ENCODE measurements at places on chromosomes 12 and 14.

DNA sequence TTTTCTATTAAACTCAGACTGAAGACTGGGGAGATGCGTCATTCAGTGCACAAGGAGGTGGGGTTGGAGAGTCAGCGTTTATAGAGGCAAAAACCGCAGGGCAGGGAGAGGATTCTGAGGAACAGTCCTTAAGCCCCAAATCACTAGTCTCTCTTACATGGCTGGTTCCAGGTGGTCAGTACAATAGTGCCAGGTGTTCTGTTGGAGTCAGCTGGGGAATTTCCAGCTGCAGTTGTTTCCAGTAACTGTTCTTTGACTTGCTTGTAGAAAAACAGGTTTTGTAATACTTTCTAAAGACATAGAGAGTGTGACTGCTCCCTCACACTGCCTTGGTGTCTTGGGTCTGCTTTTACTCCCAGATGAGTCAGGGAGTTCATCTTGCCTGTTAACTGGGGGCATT is 192.2 kb downstream of the TMTC3 start:
- DNase-seq: peak; percentile 50

DNA sequence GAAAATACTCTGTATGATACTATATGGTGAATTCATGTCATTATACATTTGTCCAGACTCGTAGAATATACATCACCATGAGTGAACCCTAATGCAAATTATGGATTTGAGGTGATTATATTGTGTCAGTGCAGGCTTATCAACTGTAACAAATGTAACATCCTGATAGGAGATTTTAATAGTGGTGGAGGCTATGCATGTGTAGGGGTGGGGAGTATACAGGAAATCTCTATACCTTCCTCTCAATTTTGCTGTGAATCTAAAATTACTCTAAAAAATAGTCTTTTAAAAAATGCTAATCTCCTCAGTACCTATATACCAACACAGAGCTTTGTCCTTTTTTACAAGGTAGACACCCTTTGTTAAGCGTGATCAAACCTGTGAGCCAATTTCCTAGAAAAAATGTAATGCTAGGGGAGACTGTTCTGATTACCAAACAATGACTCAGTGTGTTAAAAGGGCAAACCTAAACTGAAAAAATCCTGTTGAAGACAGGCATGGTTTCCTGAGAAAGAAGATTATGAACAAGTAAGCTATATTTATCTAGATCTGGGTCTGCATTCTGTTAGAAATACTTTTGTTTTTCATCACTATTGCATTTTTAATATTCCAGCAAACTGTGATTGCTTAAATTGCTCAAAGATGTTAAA is 170.9 kb downstream of the DUSP6 start:
- DNase-seq: no peak

DNA sequence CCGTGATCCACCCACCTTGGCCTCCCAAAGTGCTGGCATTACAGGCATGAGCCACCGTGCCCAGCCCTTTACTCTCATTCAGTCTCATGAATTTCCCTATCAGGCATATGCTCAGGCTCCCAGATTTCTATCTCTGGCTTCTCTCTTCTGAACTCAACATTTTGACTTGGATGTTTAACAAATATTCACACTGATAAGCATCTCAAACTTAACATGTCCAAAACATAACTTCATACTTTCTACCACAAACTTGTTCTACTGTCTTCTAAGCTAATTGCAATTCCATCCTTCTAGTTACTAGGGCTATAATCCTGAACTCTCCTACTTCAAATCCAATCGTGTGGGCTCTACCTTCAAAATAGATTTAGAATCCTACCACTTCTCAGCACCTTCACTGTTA is 73.9 kb upstream of the PAWR start:
- no peak for DNase-seq

GRCh38 chr14:20035938-20036337 is at the start of gene OR4K13:
Gene OR4K13, minus strand, starts transcription at chr14:20036038. Its CDS starts 1,280 bp downstream, at chr14:20034758.
- no peak for DNase-seq

DNA sequence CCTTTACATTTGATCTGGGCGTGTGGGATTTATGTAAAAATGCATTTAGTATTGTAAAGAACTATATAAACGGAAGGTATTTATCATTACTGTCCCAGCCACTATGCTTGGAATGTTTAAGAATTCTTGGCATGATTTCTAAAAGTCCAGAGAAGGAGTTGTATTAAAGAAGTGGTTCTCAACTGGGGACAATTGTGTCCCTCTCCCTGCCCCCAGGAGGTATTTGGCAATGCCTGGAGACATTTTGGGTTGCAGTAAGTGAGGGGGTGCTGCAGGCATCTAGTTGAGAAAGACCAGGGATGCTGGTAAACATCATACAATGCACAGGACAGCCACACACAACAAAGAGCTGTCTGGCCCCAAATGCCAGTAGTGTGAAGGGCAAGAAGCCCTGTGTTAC is 7.2 kb downstream of the SLC38A1 start:
- DNase-seq: no peak

- no peak for DNase-seq
Observed at GRCh38 chr12:108949976-108950375, 70.1 kb downstream of the DAO start.

GRCh38 chr12:20268771-20269170 is 99.6 kb upstream of the PDE3A start:
- DNase-seq: no peak

- DNase-seq: no peak
Observed at GRCh38 chr14:72945356-72946027, 19.2 kb downstream of the DCAF4 start.

DNA sequence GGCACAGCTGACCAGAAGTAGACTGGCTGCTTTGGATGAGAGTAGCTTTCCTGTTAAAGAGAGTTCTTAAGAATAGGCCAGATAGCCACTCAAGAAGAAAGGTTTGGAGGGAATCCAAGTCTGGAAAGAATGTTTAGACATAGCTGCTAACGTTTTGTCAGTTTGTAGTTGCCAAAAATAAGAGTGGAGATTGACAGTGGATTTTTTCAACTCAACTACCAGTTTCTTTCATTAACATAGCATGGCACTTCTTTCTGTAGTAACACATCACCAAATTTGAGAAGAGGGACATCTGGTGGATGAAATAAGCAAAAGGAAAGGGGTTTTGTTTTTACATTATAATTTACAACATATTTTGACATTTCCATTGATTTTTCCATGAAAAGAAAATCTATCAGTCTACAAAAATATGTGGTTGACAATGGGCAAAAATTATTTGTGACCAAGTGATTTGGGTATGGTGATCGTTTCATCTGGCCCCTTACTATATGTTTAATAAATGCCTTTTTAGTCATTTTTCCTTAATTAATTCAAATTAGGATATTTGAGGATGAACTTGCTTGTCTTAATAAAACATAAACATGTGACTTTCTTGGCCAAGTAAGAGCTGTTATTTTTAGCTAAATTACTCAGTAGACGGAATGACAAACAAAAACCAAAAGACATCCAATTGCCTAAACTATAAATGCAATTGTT is 71.1 kb downstream of the PTPRR start:
- DNase-seq: no peak

DNA sequence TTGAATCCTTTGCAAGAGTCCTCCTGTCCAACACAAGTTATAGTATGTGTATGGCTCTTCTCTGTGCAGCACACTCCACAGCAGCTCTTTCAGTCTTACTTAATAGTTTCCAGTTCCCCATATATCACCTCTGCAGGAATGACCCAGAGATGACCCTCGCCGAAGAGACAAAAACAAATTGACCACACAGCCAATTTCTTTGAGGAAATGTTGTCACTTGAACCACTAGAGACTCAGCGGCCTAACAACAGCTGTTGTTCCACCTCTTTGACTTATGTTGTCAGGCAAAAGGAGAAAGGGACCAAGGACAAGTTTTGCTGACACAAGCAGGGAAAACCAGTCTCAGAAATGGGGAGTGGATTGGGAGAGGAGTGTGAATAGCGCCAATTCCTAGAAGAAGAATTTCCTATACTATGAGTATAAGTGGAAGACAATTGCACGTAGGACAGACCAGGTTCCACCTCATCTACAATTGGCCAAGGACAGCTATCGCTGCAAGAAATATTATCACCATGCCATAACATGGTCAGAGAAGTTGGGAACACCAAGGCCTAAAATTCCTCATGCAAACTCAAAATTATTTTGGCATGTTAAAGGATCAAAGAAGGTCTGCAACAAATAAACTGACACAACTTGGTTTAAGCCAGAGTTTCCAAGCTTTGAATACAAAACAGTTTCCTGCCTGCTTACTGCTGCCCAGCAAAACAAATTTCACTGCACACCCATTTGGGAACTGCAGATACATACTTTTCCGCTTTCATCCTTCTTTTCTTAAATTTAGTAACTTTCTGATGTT is 41.7 kb upstream of the ITPR2 start:
- DNase-seq: peak; percentile 12

DNA sequence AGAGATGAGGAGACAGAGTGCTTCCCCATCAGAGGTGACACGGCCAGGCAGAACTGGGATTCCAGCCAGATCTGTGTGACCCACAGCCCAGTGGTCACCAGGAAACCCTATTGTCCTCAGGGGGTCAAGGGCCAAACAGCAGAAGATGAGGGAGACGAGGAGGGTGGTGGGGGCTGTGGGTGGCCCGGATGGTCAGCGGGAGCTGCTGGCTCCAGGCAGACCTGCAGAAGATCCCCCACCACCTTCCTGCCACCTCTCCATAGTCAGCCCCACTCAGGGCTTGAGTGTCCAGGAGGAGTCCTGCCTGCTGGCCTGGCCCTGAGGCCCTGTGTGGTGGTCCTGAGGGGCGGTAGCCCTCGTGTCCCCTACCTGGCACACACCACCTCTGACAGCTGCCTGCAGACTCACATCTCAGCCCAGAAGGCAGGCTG is 136.8 kb downstream of the CALM1 start:
- DNase-seq: no peak

- no peak for DNase-seq
Observed at GRCh38 chr12:55700255-55701018, 7.3 kb downstream of the ITGA7 start.

DNA sequence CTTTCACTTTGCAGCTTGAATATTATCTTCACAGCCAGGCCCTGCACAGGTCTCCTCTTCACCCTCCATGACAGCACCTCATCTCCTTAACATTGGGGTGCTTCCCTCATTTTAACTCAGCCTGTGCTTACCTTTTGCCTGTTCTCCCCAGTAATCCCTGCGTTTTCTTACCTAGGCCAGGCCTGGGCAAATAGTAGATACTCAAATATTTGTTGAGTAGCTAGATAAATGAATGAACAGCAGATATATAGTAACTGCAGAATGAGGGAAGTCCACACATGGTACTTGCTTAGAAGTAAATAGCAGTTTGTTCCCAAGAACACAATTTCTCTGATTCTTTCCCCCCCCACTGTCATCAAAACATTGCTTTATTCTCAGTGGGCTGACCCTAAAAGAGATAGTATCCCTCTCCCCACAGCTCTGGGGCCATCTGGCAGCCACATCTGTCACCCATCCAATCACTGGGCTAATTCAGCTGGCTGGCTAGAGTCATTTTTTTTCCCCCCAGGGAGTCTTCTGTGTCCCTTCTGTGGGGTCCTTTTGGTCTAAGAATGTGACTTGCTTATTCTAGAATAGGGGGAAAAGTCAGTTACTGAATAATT is 43.2 kb downstream of the APPL2 start:
- no peak for DNase-seq

DNA sequence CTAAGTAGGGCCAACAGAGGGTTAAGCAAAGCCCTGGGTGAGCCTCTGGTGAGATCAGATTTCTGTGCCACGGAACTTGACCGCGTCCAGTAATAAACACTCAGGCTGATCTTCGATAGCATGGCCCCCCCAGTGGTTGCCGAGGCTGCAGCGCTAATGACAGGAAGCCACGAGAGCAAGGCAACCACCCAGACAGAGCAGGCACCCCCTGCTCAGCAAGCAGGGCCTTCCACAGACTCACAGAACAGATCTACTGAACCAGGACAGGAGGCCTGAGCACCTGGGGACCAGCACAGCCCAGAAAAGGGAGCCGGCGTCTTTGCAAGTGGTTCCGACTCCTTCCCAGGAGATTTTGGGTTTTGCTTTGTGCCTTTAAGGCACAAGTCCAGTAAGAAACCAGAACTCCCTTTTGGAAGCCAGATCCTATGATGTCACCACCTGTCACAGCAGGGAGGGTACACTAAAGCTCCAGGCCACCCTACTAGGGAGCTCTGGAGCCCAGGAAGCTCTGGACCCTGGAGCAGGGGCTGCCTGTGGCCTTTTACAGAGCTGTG is 42.3 kb downstream of the BCL11B start:
- peak; percentile 58 for DNase-seq

GRCh38 chr12:15754233-15754632 is 35.0 kb downstream of the EPS8 start:
- DNase-seq: no peak

DNA sequence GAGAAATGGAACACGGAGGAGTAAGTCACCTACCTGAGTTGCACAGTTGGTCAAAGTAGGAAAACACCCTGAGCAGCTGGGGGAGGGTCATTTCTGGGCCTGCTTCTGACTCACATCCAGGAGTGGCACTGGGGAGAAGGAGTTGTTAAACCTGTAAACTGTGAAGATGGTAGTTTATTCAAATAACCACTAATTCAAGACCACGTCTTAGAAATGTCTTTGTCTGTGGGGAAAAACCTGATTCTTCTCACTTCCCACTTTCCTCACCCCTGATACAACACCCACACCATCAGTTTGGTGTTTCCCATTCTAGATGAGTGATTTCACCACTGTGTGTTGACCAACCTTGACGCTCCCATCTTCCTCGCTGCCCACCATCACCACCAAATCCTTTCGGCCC is 207.1 kb downstream of the ANO4 start:
- DNase-seq: no peak

DNA sequence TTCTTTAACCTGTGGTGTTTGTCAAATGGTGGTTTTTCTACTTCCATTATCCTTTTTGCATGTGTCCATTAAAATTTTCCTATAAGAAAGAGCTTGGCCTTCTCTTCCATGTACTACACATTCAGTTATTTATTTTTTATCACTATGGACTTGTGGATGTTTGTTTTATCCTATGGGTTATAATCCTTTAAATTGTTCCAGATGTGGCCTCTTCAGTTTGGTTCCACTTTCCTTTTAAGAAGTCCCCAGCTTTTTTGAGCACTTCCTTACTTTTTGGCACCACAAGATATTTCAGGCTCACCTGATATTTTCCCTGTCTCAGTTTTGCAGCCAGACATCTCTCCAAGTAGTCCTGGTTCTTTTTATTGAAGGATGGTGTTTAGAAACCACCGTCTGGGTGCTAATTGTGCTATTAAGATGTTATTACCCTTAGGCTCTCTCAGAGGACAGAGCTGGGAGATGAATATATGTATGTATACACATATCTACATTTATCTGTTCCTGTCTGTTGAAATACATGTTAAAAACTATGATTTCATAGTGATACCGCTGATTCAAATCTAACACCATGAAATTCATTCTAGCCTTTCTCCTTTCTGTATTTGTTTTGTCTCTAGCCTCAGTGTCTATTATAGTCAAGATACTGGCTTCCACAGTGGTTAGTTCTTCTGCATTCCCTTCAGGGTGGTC is 408.5 kb upstream of the RGS6 start:
- no peak for DNase-seq

DNA sequence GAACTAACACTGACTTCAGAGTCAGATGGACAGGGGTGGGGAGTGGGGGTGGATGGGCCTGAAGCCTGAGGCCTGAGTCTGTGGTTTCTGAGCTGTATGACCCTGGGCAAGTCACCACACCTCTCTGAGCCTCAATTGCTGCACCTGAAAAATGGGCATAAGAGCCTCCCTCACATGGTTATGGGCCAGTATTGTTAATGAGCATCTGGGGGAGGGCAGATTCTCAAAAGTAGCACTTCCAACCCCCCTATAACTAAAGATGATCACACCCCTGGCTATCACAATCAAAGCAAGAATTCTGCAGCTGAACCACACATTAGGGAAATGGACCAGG is 168.6 kb downstream of the RBM19 start:
- no peak for DNase-seq

GRCh38 chr14:52789118-52789517 is 2.3 kb downstream of the GNPNAT1 start:
- DNase-seq: no peak

All from NCI-H1417 (cell line).